NCI-H774 (cell line): ENCODE measurements at places on chromosomes 3 and 15.

DNA sequence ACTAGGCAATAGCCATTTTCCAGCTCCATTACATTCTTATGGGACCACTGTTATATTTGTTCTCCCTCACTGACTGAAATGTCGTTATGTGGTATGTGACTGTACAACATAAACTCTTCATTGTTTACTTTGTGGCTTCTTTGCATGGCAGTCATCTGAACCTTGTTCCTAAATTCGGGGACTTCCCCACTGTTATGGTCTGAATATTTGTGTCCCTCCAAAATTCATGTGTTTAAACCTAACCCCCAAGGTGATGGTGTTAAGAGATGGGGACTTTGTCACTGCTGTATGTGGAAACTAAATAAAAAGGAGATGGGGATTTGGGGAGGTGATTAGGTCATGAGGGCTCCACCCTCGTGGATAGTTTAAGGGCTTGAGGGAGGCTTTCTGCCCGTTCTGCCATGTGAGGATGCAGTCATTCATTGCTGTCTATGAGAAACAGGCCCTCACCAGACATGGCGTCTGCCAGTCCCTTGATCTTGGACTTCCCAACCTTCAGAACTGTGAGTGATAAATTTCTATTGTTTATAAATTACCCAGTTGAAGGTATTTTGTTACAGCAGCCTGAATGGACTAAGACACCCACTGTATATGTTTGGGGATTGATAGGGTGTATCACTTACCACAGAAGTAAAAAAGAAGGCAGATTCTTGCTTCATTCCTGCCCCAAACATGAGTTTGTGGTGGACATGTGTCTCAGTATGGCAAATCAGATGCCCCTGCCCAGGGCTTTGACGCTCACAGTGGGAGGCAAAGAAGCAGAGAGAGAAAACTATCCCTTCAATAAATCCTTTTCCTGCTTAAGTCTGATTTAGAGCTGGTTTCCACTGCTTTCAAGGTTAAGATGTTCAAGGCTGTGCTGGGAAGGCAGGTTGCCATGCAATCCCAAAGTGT lies 138.0 kb upstream of the UBE2E1 start:
- DNase-seq, result no peak

DNA sequence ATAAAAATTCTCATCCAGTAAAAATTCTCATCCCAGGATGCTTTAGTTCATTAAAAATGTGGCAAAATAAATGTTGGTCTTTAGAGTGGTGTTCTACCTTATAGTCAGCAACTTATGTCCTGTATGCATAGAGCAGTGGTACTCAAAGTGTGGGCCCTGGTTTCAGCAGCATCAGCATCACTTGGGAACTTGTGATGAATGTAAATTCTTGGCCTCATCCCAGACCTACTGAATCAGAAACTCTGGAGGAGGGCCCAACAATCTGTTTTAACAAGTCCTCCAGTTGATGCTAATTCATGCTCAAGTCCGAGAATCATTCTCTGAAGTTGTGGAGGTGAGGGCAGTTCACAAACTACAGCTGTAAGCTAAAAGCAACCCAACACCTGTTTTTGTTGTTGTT lies 307.3 kb upstream of the SATB1 start:
- DNase-seq, result no peak

GRCh38 chr3:9105421-9105820 lies 142.1 kb upstream of the RAD18 start:
- no peak for DNase-seq

DNA sequence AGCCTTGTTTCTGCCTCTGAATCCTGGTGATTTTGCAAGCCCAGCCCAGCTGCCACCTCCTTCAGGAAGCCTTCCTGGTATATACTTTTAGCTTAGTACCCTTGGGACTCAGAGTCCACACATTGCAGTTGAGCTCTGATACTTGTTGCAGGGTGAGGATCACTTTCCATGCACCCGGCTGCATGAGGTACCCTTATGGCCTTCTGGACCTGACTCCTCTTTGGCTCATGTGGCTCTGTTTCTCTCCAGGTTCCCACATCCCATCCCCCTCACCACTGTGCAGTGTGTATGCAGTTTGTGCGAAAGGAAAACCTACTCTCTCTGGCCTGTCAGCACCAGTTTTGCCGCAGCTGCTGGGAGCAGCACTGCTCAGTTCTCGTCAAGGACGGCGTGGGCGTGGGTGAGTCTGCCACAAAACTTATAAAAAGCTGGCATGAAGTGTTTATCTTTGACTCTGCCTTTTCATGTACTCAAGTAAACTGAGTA lies 23.1 kb upstream of the P4HTM start:
- no peak for DNase-seq

- DNase-seq, result no peak
These were observed 43.0 kb upstream of the SCAANT1 start for GRCh38 chr3:63955036-63955650.

DNA sequence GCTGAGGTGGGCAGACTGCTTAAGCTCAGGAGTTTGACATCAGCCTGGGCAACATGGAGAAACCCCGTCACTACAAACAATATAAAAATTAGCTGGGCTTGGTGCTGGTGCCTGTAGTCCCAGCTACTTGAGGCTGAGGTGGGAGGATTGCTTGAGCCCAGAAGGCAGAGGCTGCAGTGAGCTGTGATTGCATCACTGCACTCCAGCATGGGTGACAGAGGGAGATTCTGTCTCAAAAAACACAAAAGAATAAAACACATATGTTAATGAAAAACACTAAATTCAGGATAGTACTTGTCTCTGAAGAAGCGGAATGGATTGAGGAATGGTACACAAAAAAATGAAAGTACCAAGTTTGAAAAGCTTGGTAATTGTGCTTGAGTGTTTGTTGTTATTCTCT lies 128.0 kb upstream of the PLXND1 start:
- no peak for DNase-seq

GRCh38 chr15:69037482-69037881 lies 23.0 kb downstream of the NOX5 start:
- DNase-seq, result no peak

GRCh38 chr3:23127196-23127595 lies 75.9 kb upstream of the UBE2E2 start:
- no peak for DNase-seq

DNA sequence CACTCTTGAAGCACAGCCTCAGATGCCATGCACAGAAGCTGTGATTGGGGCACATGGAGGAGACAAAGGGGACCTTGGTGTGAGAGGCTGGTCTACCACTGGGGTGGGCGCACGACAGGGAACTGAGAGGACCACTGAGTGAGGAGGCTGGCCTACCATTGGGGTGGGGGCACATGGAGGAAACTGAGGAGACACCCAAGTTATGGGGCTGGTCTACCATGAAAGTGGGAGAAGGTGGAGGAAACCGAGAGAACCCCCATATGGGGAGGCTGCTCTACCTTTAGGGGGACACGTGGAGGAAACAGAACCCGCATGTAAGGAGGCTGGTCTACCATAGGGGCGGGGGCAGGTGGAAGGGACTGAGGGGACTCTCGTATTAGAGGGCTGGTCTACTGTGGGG lies 153.4 kb downstream of the FBLN2 start:
- no peak for DNase-seq
